ENCODE measurements at places on chromosomes 3 and 15. TPM values are rescaled to one million over a fixed set of nuclear protein-coding genes. Genes with fewer than 3 reads are reported as not detected.

CCR2 gene
- total RNA-seq, result 11.5 TPM

KLHL40 gene
- total RNA-seq, result not detected

NANOGP8 gene
- total RNA-seq, result 0.60 TPM

PRTG gene
- 10.7 TPM for total RNA-seq

FAM174B gene
- total RNA-seq, result 42.8 TPM

KNG1 gene
- total RNA-seq, result not detected

SKOR1 gene
- 0.34 TPM for total RNA-seq

SAXO2 gene
- 9.0 TPM for total RNA-seq

ZFAND6 gene
- 78.4 TPM for total RNA-seq

AGBL1 gene
- 3.3 TPM for total RNA-seq

IGF2BP2 gene
- total RNA-seq, result 16.8 TPM

CCNB2 gene
- 3.3 TPM for total RNA-seq

GRAMD1C gene
- total RNA-seq, result 4.5 TPM

ZKSCAN7 gene
- total RNA-seq, result 4.0 TPM

AMT gene
- total RNA-seq, result 8.8 TPM

ZNF502 gene
- 3.9 TPM for total RNA-seq

All from left lung (tissue), 14 donors.